HT-29 (cell line): ENCODE measurements at places on chromosomes 1 and 21. TPM values are rescaled to one million over a fixed set of nuclear protein-coding genes. Genes with fewer than 3 reads are reported as not detected.

ACTN2 gene
- not detected in 2 replicates for total RNA-seq

IRF6 gene
- 30.2 and 32.7 TPM in 2 replicates for total RNA-seq

ADAMTS5 gene
- total RNA-seq = not detected in 2 replicates

CLCN6 gene
- total RNA-seq = 9.7 TPM in 2 replicates

GUCA2B gene
- 0.26 and 0.84 TPM in 2 replicates for total RNA-seq

SMIM12 gene
- total RNA-seq = 31.5 and 37.7 TPM in 2 replicates

GRCh38 chr1:90919190-90919719, 102.6 kb downstream of the ZNF644 start:
- DNase-seq = no peak

DNA sequence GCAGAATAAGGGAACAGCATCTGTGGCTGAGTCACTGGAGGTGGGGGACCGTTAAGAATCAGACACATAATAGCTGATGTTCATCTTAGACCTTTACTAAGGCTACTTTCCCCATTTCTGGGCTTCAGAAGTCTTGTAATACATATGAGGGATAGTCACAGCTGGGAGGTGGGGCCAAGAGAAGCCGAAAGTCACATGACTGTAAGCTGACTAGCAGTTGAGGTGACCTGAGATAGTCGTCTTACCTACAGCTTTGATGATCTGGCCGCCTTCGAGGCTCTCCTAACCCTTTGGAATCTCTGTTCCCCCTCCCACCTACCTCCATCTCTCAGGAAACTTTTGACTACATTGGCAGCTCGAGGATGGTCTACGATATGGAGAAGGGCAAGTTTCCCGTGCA, 9.4 kb downstream of the NCSTN start:
- DNase-seq = no peak

DNA sequence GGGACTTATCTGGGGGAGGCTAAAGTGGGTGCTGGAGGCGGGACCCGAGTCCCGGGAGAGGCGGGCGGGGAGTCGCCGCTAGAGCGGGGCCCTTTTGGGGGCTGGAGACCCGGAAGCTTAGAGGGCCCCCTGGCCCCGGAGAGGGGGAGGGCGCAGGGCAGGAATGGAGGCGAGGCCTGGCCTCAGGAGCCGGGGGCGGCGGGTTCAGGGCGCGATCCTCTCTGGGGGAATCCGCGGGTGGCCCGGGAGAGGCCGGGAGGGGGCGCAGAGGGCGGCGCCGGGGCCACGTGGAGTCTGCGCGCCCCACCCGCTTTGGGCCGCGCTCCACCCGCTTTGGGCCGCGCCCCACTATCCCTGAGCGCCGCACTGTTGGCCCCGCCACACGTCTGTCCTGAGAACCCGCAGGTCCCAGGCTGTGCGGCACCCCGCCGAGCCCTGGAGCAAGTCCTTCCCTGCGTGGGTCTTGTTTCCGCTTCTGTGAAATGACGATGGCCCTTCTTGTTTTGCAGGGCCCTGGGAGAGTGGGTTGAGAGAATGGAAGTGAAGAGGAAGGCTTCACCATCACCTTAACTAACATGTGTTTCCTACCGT, 84.4 kb downstream of the NKAIN1 start:
- peak; percentile 65 for DNase-seq

- no peak for DNase-seq
These were observed 5.8 kb upstream of the KANK4 start for GRCh38 chr1:62325081-62325480.

- DNase-seq = no peak
These were observed 53.1 kb downstream of the SLC9C2 start for GRCh38 chr1:173549813-173550212.

GRCh38 chr1:2431103-2431502, 18.7 kb upstream of the PEX10 start:
- no peak for DNase-seq

GRCh38 chr1:234529095-234529949, 50.3 kb upstream of the TARBP1 start:
- no peak for DNase-seq

GRCh38 chr1:12185918-12186678, 19.3 kb downstream of the TNFRSF1B start:
- DNase-seq = no peak

DNA sequence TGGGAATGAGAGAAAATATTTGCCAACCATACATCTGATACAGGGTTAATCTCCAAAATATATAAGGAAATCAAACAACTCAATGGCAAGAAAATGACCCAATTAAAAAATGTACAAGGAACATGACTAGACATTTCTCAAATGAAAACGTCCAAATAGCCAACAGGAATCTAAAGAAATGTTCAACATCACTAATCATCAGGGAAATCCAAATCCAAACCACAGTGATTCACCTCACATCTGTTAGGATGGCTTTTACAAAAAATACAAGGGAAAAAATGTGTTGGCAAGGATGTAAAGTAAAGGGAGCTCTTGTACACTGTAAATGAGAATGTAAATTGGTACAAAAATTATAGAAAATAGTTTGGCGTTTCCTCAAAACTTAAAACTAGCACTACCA, 54.7 kb upstream of the ZRANB2 start:
- DNase-seq = no peak
